HFF-Myc (cell line): ENCODE measurements at places on chromosomes 12 and 14.

- DNase-seq, result no peak
Observed at GRCh38 chr12:7090222-7090998, 1.8 kb downstream of the C1R start.

GRCh38 chr12:57539134-57539768, 7.7 kb downstream of the DCTN2 start:
- DNase-seq, result no peak

DNA sequence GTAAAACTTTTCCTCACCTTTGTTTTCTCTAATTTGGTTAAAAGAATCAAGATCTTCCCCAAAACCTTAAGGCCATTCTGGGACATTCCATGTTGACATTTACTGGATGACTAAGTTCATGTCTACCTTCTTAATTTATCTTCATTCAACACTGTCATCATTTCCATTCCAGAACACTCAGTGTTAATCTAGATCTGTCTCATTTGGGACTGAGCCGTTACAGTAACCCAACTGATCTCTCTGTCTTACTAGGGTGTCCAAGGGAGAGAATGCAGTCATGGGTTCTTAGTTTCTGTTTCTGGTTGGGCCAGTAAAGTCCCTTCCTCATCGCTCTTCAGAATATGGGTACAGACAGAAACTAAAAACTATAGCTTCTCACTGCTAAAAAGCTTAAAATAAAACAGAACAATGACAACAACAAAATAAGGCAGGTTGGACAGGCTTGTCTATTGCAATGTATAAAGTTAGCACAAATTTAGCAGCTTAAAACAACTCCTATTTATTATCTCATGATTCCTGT, 144.8 kb downstream of the ASCL1 start:
- no peak for DNase-seq

DNA sequence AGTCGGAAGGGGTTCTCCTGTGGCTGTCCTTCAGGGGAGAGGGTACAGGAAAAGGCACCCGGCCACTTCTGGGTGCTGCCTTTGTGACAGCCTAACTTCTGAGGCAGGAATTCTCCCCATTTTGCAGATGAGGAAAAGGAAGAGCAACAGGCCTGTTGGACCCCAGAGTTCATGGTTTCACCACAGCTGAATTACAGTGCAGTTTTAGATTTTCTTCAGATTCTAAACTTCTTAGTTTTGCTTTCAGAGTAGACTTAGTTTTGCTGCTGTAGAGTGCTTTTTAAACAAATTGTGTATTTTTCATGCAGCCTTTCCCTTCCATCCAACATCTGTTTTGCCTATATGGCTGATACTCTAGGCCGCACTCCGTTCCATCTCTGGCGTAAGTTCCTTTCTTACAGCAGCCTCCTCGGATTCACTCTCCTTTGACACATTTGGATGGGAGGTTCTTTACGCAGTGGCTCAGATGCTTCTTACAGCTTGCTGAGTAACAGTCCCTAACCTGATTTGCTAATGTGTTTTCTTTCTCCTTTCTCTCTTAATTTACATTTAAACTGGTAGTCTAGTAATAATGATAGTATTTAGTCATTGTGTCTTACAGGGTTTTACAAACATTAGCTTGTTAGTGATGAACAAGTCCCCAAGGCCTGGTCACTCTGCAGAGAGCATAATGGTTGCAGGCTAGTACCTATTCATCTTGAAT, 7.8 kb downstream of the TRAF3 start:
- no peak for DNase-seq

- no peak for DNase-seq
Observed at GRCh38 chr12:32993404-32993803, 96.8 kb upstream of the PKP2 start.

DNA sequence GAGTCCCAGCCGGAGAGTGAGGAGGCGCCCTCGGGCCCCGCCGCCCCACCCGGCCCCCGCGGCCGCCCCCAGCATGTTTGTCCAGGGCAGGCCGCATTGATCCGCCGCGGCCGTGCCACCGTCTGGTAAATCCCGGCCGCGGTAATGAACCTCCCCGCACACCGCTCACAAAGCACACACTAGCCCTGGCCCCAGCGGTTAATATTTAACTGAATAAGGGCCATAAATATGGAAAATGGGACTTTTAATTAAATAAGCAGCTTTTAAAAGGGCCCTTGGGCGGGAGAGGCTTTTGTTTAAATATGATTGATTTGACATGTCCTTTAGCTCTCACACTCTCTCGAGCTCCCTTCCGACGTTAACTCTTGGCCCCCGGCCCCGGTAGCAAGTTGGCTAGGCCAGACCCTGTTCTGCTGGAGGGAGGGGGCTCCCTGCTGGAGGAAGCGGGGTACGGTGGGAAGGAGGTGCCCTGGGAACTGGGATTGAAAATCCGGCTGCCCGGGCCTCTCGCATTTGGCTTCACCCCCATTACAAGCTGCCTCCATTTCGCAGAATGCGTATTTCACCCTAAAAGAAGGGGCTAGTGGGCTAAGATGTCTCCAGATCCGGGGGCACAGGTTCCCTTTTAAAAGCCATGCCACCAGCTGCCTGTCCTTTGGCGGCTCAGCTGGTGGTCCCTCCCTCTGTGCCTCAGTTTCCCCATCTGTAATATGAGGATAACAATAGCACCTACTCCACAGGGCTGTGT, 199.8 kb downstream of the RBM19 start:
- no peak for DNase-seq

DNA sequence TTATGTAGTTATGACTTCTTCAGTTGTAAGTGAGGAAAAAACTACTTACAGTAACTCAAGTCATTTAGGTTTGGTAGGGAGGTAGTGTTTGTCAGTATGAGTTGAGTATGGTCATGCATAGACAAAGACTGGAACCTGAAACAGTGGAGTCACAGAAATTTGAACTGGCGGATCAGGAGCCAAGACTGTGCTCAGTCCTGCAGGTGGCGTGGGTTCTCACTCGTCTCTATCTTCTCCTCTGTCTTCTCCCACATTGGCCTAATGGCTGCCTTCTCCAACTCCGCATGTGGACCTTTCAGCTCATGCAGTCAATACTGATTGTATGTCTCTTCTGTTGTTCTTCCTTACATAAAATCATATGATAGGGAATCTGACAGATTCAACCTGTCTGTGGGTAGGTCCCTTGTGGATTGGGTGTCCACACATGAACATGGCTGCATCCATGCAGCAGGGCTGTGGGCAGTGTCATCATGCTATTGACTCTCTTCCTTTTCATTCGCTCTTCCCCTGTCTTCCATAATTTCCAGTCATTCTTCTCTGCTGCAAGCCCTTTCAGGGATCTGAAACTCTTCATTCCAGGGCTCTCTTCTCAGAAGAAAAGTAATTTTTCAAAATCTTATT, 78.8 kb upstream of the NEDD1 start:
- no peak for DNase-seq

GRCh38 chr12:52499806-52500560, 6.9 kb upstream of the KRT6A start:
- no peak for DNase-seq

- no peak for DNase-seq
Observed at GRCh38 chr14:88188745-88189416, 134.2 kb downstream of the KCNK10 start.

- DNase-seq, result no peak
Observed at GRCh38 chr14:78157494-78158437, 12.4 kb upstream of the NRXN3 start.

- no peak for DNase-seq
Observed at GRCh38 chr14:63892265-63892664, 39.5 kb downstream of the SYNE2 start.

GRCh38 chr12:81800298-81801148, 41.4 kb upstream of the PPFIA2 start:
- no peak for DNase-seq

DNA sequence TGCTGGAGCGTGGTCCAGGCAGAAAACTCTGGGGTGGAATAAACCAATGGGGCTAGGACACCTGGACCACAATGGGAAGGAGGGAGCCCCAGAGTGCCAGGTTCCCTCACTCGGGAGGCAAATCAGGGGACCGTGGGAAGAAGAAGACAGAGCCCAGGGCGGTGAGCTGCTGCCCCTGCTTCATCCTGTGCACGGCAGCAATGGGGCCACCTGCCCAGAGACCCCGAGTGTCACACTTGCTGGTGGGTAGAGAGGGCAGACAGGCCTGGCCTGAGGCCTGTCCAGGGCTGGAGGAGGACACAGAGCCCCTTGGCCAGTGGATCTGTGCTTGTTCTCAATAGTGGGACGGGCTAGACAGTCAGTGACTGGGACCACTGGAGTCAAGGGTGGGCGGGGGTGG, 58.2 kb downstream of the DIO3 start:
- DNase-seq, result no peak

DNA sequence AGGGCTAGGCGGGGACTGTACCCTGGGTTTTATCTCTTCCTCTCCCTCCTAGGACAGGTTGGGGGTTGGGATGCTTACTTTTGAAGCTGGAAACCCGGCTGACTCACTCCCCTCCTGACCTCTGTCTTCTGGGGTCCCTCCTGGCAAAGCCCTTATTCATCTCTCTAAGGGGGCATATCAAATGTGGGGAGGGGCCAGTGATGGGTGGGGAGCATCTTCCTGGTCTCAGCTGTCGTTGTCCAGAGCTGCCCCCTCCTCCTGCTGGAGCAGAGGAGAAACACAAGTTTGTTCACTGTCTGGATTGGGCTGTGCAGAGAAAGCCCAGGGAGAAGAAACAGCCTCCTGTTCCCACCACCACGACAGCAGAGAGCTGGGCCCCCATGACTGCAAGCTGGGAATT, 85.8 kb downstream of the TNFAIP2 start:
- DNase-seq, result no peak

- no peak for DNase-seq
Observed at GRCh38 chr12:52230364-52231281, 2.4 kb upstream of the KRT7 start.

GRCh38 chr12:12538535-12538934, 24.1 kb downstream of the DUSP16 start:
- no peak for DNase-seq
